Naive thymus-derived CD8-positive, alpha-beta T cell (primary cell): ENCODE measurements at places on chromosomes 7 and 10.
A peak's percentile ranks its signal among the peaks of the same experiment; 100 is the strongest.

DNA sequence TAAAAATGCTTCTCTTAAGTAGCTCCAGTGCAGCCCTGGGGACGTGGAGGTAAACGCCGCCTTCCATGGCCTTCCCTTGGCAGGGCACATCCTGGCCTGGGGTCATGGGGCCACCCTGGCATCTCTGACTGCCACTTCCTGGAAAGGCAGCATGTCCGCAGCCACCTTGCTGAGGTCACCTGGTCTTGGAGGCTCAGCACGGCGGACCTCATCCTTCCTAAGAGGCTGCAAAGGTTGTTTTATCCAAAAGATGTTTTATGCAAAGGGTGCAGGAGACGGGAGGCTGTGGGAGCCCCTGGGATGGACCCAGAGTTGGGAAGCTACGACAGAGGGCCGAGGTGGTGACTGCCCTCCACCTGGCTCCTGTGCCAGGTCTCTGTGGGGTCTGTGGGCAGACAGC is 106.0 kb downstream of the TCERG1L start:
- H3K27ac ChIP-seq, result no peak overlapping the region
- no peaks in the 10 kb centered on the region for H3K4me1 ChIP-seq
- H3K27me3 ChIP-seq, result no peaks in the 10 kb centered on the region

GRCh38 chr10:19699299-19699698 is 116.9 kb upstream of the PLXDC2 start:
- H3K4me1 ChIP-seq, result no peaks in the 10 kb centered on the region
- DNase-seq, result no peak

GRCh38 chr7:36605261-36606051 is 118.8 kb downstream of the AOAH start:
- peak overlapping the region; percentile 10 for H3K4me3 ChIP-seq
- H3K27ac ChIP-seq, result peak overlapping the region; percentile 90
- DNase-seq, result no peak

DNA sequence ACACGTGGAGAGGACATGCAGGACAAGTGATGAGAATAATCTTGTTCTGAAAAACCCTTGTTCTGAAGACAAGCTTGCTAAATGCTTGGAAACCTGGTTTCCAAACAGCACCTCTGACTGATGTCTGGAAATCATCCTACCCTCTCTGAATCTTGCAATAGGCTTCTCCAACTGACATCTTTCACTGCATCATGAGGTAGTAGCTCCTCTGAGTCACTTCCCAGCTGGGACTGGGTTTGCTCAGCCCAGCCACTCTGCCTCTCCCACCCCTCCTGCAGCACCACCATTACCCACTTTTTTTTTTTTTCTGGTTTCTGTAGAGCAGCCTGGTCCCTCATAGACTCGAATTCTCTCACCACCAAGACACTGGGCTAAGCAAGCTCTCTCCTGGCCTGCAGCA is 919.8 kb downstream of the GRID1 start:
- H3K4me1 ChIP-seq, result no peaks in the 10 kb centered on the region
- no peak overlapping the region for H3K4me3 ChIP-seq
- H3K27me3 ChIP-seq, result peaks cover 4% of the 10 kb centered on the region
- no peaks in the 10 kb centered on the region for H3K36me3 ChIP-seq
- DNase-seq, result no peak
- no peak overlapping the region for H3K27ac ChIP-seq

DNA sequence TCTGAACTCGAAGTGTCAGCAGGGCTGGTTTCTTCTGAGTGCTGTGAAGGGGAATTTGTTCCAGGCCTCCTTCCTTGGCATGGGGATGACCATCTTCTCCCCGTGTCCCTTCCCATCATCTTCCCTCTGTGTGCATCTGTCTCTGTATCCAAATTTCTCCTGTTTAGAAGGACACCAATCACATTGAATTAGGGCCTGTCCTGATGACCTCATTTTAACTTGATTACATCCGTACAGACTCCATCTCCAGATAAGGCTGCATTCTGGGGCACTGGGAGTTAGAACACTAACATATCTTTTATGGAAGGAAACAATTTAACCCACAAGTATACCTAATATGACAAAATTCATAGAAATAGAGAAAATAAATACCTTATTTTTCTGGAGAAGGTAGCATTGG is 76.8 kb upstream of the ANKRD1 start:
- H3K27ac ChIP-seq, result no peak overlapping the region
- no peaks in the 10 kb centered on the region for H3K36me3 ChIP-seq
- no peak overlapping the region for H3K4me3 ChIP-seq
- no peaks in the 10 kb centered on the region for H3K4me1 ChIP-seq
- DNase-seq, result no peak

GRCh38 chr7:125857606-125858005 is 928.0 kb upstream of the POT1 start:
- no peak overlapping the region for H3K27ac ChIP-seq
- H3K36me3 ChIP-seq, result no peaks in the 10 kb centered on the region
- H3K27me3 ChIP-seq, result no peaks in the 10 kb centered on the region
- no peak overlapping the region for H3K4me3 ChIP-seq
- no peak for DNase-seq
- no peaks in the 10 kb centered on the region for H3K4me1 ChIP-seq

- H3K36me3 ChIP-seq, result no peaks in the 10 kb centered on the region
- no peak for DNase-seq
- no peaks in the 10 kb centered on the region for H3K27me3 ChIP-seq
- H3K27ac ChIP-seq, result no peak overlapping the region
- H3K4me1 ChIP-seq, result peaks cover 37% of the 10 kb centered on the region
- no peak overlapping the region for H3K4me3 ChIP-seq
Observed at GRCh38 chr10:70619271-70620019, 16.9 kb upstream of the PRF1 start.

GRCh38 chr7:3836855-3837254 is 535.8 kb downstream of the SDK1 start:
- H3K27ac ChIP-seq, result no peak overlapping the region
- no peaks in the 10 kb centered on the region for H3K4me1 ChIP-seq
- no peak overlapping the region for H3K4me3 ChIP-seq
- H3K27me3 ChIP-seq, result peaks cover 17% of the 10 kb centered on the region
- DNase-seq, result no peak
- H3K36me3 ChIP-seq, result no peaks in the 10 kb centered on the region

GRCh38 chr7:5222841-5223411 is 32.9 kb downstream of the WIPI2 start:
- no peaks in the 10 kb centered on the region for H3K27me3 ChIP-seq
- H3K4me3 ChIP-seq, result no peak overlapping the region
- peaks cover 6% of the 10 kb centered on the region for H3K4me1 ChIP-seq
- no peak for DNase-seq
- H3K36me3 ChIP-seq, result peaks cover 34% of the 10 kb centered on the region

- H3K4me1 ChIP-seq, result no peaks in the 10 kb centered on the region
- DNase-seq, result no peak
- H3K4me3 ChIP-seq, result no peak overlapping the region
Observed at GRCh38 chr7:92303761-92304160, 58.0 kb downstream of the ANKIB1 start.

DNA sequence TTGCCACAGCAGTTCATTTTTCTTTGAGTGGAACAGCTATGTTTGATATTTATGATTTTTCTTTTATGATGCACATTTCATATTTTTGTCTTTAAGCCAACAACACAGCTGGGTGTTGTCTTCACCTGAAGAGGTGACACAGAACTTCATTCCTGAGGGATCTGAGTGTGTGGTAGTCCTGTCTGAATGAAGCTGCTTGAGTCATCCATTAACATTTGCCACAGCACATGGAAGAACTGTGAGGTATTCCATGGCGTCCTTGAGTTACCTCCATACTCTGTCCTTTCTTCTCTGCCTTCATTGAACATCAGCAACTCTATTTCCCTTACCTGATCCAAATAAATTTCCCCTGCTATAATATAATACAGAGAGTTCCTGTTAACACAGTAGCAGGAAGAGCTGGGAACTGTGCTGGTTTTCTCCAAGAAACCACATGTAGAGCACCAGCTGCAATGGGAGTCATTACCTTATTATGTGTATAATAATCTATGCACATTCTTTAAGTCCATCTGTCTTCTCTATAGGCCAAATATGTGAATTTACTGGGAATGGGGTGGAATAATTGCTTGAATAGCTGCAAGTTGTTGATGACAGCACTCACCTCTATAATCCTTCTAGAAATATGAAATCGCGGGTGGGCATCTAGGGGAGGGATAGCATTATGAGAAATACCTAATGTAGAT is 72.4 kb upstream of the TAC1 start:
- H3K4me3 ChIP-seq, result no peak overlapping the region
- no peaks in the 10 kb centered on the region for H3K36me3 ChIP-seq
- H3K4me1 ChIP-seq, result no peaks in the 10 kb centered on the region
- no peak overlapping the region for H3K27ac ChIP-seq
- peaks cover 15% of the 10 kb centered on the region for H3K27me3 ChIP-seq
- DNase-seq, result no peak

- H3K36me3 ChIP-seq, result no peaks in the 10 kb centered on the region
- peak overlapping the region; percentile 61 for H3K4me3 ChIP-seq
- H3K27me3 ChIP-seq, result no peaks in the 10 kb centered on the region
- H3K4me1 ChIP-seq, result peaks cover 11% of the 10 kb centered on the region
- peak overlapping the region; percentile 77 for H3K27ac ChIP-seq
Observed at GRCh38 chr7:132666774-132667172, 90.5 kb upstream of the PLXNA4 start.

- H3K4me1 ChIP-seq, result no peaks in the 10 kb centered on the region
- H3K4me3 ChIP-seq, result no peak overlapping the region
- no peaks in the 10 kb centered on the region for H3K36me3 ChIP-seq
- H3K27ac ChIP-seq, result no peak overlapping the region
- no peaks in the 10 kb centered on the region for H3K27me3 ChIP-seq
Observed at GRCh38 chr7:34734771-34735170, 76.8 kb downstream of the NPSR1 start.

DNA sequence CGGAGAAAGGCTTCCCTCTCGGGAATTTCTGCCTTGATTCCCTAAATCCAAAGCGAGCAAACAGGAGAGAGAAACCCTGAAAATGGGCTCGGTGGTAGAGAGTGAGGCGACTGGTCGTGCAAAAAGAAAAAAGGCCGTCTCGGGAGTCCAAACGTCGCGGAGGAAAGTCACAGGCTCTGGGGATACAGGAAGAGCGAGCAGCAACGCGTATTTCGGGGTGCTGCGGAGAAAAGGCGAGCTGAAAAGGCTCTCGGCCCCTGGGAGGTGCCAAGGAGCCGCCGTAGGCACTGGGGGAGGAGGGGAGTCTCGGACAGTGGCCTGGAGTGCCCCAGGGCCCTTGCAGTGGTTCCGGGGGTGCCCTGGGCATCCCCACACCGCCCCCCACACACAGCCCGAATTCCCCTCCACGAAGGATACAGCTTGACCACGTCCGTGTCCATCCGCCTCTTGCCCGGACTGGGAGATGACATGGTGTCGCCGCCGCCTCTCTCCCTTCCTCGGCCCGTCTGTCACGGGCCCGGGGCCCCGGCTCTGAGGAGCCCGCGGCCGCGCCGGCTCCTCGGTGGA is 591 bp downstream of the UBE2H start:
- no peak overlapping the region for H3K4me3 ChIP-seq
- DNase-seq, result peak; percentile 4
- no peaks in the 10 kb centered on the region for H3K27me3 ChIP-seq

- H3K4me3 ChIP-seq, result no peak overlapping the region
- H3K27me3 ChIP-seq, result peaks cover 3% of the 10 kb centered on the region
- no peaks in the 10 kb centered on the region for H3K36me3 ChIP-seq
- peaks cover 16% of the 10 kb centered on the region for H3K4me1 ChIP-seq
Observed at GRCh38 chr7:74272305-74273038, 16.7 kb upstream of the CLIP2 start.

DNA sequence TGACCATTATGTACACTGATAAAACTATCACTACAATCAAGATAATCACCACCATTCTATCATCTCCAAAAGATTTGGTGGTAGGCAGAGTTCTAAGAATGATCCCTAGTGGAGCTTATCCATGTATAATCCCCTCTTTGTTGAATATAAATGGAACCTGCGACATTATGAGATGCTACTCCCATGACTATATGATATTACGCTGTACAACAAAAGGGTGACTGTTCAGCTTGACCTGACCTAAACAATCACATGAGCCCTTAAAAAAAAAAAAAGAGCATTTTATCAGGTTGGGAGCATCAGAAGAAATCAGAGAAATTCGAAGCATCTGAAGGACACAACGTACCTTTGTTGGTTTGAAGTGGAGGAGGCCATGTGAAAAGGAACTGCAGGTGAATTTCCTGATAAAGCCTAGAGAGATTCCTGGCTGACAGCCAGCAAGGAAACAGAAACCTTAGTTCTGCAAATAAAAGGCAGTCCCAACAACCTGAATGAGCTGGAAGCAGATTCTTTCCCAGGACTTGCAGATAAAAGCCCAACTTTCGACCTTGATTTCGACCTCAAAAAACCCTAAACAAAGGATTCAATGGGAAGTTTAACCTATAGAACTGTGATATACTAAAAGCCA is 270.7 kb downstream of the ADRA2A start:
- no peak overlapping the region for H3K4me3 ChIP-seq
- peaks cover 18% of the 10 kb centered on the region for H3K27me3 ChIP-seq
- no peak overlapping the region for H3K27ac ChIP-seq

- peaks cover 8% of the 10 kb centered on the region for H3K27me3 ChIP-seq
- no peaks in the 10 kb centered on the region for H3K4me1 ChIP-seq
- no peak overlapping the region for H3K4me3 ChIP-seq
- DNase-seq, result no peak
- no peaks in the 10 kb centered on the region for H3K36me3 ChIP-seq
- H3K27ac ChIP-seq, result no peak overlapping the region
Observed at GRCh38 chr7:22183522-22184280, 173.3 kb downstream of the RAPGEF5 start.

GRCh38 chr10:68957284-68957615 is 1.3 kb downstream of the DDX21 start:
- H3K27me3 ChIP-seq, result no peaks in the 10 kb centered on the region
- peaks cover 50% of the 10 kb centered on the region for H3K4me1 ChIP-seq
- no peak for DNase-seq
- peaks cover 40% of the 10 kb centered on the region for H3K36me3 ChIP-seq

DNA sequence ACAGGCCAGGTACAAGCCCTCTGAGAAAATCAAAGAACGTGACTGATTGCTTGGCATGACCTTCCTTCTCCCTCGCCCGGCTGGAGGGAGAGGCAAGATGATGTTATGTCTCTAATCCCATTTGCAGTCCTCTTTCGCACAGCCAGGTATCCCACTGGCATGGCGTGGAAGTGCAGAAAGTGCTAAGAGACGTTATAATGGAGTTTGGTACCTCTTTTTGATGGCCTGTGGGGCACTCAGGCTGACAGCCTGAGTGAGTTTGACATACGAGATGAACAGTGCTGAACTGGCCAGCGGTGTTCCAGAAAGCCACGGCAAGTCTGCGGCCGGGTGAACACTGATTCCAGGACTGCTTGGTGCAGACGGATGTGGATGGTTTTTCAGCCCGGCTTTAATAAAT is 241.6 kb downstream of the RAB11FIP2 start:
- no peak for DNase-seq
- peaks cover 69% of the 10 kb centered on the region for H3K27me3 ChIP-seq
- H3K27ac ChIP-seq, result no peak overlapping the region
- H3K4me1 ChIP-seq, result no peaks in the 10 kb centered on the region
- no peak overlapping the region for H3K4me3 ChIP-seq

GRCh38 chr10:1594372-1595241 is 142.7 kb downstream of the ADARB2 start:
- no peaks in the 10 kb centered on the region for H3K36me3 ChIP-seq
- no peak overlapping the region for H3K27ac ChIP-seq
- no peaks in the 10 kb centered on the region for H3K4me1 ChIP-seq
- H3K4me3 ChIP-seq, result no peak overlapping the region

GRCh38 chr10:33106767-33107166 is 148.7 kb upstream of the ITGB1 start:
- H3K27me3 ChIP-seq, result no peaks in the 10 kb centered on the region
- H3K36me3 ChIP-seq, result peaks cover 4% of the 10 kb centered on the region
- no peak for DNase-seq
- no peak overlapping the region for H3K27ac ChIP-seq
